Uterus (tissue), 4 donors: ENCODE measurements at places on chromosomes 3 and 15. TPM values are rescaled to one million over a fixed set of nuclear protein-coding genes. Genes with fewer than 3 reads are reported as not detected.

ST8SIA2 gene
- total RNA-seq: not detected

EAF1 gene
- 18.3 TPM for total RNA-seq

FEZF2 gene
- total RNA-seq: not detected

CYP19A1 gene
- not detected for total RNA-seq

TM4SF1 gene
- total RNA-seq: 115 TPM

TPRG1 gene
- total RNA-seq: 8.2 TPM

MINAR1 gene
- total RNA-seq: 2.9 TPM

ATP13A4 gene
- total RNA-seq: 0.88 TPM

BCHE gene
- total RNA-seq: 252 TPM

IMPG2 gene
- total RNA-seq: not detected

GOLGA6D gene
- not detected for total RNA-seq

GRCh38 chr3:55579496-55579895 is 92.4 kb upstream of the WNT5A start:
- H3K27me3 ChIP-seq: no peaks in the 10 kb centered on the region
- no peaks in the 10 kb centered on the region for H3K4me1 ChIP-seq
- peak overlapping the region; percentile 50 for H3K27ac ChIP-seq
- H3K4me3 ChIP-seq: no peak overlapping the region
- no peak for DNase-seq

DNA sequence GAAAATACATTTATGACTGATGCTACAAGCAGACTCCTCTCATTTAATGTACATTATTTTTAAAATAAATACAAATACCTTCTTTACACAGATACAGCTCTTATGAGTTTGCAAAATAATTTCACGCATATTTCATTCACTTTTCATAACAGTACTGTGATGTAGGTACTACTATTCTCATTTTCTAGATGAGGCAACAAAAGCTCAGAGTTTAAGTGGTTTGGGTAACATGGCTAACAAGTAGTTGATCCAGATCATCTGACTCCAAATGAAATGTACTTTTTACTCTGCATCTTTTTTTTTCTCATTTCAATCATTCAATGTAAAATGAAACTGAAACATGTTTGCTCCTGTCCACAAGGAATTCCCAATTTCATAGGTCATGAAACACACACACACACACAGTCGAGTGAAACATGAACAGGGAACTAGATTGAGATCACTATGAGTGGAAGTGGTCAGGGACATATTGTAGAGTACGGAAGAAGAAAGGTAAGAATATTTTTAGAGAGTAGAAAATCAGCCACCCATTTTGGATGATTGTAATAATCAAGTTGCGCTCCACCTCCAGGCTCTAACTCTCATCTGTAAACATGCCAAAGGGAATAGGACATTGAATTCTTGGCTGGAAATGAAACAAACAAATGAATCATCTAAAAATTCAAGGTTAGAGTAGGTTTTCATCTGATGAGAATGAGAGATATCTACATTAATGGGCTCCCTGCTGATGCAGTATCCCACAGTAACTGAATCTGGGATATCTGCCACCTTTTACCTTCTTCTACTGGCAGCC is 92.4 kb downstream of the CLDN1 start:
- H3K27ac ChIP-seq: peak overlapping the region; percentile 30
- no peaks in the 10 kb centered on the region for H3K4me1 ChIP-seq
- H3K4me3 ChIP-seq: no peak overlapping the region
- no peaks in the 10 kb centered on the region for H3K27me3 ChIP-seq
- H3K36me3 ChIP-seq: no peaks in the 10 kb centered on the region
- DNase-seq: no peak

DNA sequence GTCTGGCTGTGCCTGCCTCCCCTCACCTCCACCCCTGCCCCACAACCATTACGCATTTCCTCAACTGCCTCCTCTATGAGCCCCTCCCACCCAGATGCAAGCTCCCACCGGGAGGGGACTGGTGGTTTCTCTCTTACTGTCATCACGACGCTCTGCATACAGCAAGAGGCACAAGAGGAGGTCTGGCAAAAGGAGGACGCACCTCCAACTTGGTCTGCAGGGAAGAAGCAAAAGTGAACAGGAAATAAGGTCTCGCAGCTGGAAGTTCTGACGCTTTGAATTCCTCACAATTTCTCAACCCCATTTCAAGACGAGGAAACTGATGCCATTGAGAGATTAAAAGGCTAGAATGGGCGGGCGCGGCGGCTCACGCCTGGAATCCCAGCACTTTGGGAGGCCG is 42.3 kb upstream of the MUC4 start:
- H3K27ac ChIP-seq: no peak overlapping the region
- no peaks in the 10 kb centered on the region for H3K36me3 ChIP-seq
- H3K27me3 ChIP-seq: no peaks in the 10 kb centered on the region
- no peaks in the 10 kb centered on the region for H3K4me1 ChIP-seq
- DNase-seq: no peak

- no peak overlapping the region for H3K4me3 ChIP-seq
- no peak for DNase-seq
- no peak overlapping the region for H3K27ac ChIP-seq
- no peaks in the 10 kb centered on the region for H3K36me3 ChIP-seq
Measured at GRCh38 chr3:124383051-124383450, 347.2 kb upstream of the UMPS start.

- DNase-seq: no peak
- no peak overlapping the region for H3K27ac ChIP-seq
- H3K4me1 ChIP-seq: no peaks in the 10 kb centered on the region
- H3K36me3 ChIP-seq: no peaks in the 10 kb centered on the region
Measured at GRCh38 chr3:79872483-79872882, 104.7 kb upstream of the ROBO1 start.

- H3K27me3 ChIP-seq: no peaks in the 10 kb centered on the region
- H3K4me3 ChIP-seq: no peak overlapping the region
- no peaks in the 10 kb centered on the region for H3K4me1 ChIP-seq
- H3K27ac ChIP-seq: peak overlapping the region; percentile 37
- no peaks in the 10 kb centered on the region for H3K36me3 ChIP-seq
Measured at GRCh38 chr3:41710646-41711388, 251.1 kb downstream of the ULK4 start.

DNA sequence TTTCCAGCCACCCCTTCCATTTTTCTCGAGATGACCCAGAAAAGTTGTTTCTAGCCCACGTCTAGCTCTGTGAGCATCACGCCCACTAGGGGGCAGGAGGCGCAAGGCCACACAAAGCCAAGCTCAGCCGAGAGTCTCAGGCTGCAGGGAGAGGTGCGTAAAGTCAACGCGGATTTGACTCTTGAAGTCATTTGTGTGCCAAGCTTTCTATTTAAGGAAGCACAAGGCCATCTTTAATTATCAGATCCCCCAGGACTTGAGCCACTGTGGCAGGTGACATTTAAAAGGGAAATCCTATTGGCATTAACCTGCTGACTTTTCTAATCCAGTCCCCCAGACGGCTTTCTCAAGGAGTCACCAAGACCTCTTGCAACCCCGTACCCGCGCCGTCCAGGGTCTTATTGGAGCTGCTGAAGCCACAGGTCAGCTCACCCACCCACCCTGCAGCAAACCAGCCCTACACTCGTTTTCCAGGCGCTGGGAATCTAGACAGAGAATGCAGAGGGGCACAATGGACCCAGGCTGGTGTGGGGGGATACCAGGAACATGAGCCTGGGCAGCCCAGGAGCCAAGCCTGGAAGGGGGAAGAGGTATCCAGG is 62.1 kb downstream of the CAPN7 start:
- H3K4me1 ChIP-seq: peaks cover 15% of the 10 kb centered on the region
- DNase-seq: peak; percentile 88
- peak overlapping the region; percentile 93 for H3K27ac ChIP-seq
- H3K4me3 ChIP-seq: no peak overlapping the region
- H3K27me3 ChIP-seq: no peaks in the 10 kb centered on the region
- H3K36me3 ChIP-seq: no peaks in the 10 kb centered on the region

- no peaks in the 10 kb centered on the region for H3K36me3 ChIP-seq
- peaks cover 3% of the 10 kb centered on the region for H3K4me1 ChIP-seq
- DNase-seq: no peak
- H3K27ac ChIP-seq: no peak overlapping the region
- H3K27me3 ChIP-seq: no peaks in the 10 kb centered on the region
- H3K4me3 ChIP-seq: no peak overlapping the region
Measured at GRCh38 chr3:5213574-5213966, 26.1 kb downstream of the EDEM1 start.

DNA sequence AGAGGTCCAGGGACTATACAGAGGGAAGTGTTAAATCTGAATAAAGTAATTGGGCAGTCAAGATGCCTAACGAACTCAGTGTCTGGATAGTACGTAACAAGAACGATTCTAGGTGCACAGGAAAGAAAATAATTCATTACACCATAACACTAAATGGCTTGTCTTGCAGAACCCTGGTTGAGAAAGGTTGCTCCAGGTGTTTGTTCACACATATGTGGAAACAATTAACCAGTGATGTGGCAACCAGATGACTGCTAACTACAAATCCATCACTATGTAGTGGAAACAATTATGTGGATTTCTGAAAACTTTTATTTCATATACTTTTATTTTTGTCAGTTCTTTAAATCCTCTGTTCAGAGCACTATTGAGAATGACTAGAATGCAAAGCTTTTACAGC is 10.4 kb upstream of the HDC start:
- H3K36me3 ChIP-seq: no peaks in the 10 kb centered on the region
- no peak overlapping the region for H3K4me3 ChIP-seq
- H3K27ac ChIP-seq: no peak overlapping the region
- no peak for DNase-seq
- no peaks in the 10 kb centered on the region for H3K4me1 ChIP-seq
- no peaks in the 10 kb centered on the region for H3K27me3 ChIP-seq

DNA sequence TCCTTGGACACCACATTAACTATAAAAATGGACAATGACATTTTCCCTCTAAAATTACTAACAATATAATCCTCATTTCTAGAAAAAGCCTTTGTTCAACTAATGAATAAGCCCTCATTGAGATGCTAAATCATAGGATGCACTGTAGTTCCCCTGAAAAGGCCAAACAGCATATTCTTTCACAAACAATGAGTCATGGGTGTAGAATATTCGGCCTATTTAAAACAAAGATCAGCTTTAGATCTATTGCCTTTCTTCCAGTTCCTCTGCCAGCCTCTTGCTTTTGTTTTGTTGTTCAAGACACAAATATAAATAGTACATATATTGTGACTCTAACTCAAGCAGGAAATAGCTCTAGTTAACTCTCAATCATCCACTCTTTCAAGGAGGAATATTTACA is 82.5 kb downstream of the ADAM10 start:
- no peak for DNase-seq
- no peaks in the 10 kb centered on the region for H3K4me1 ChIP-seq
- no peaks in the 10 kb centered on the region for H3K27me3 ChIP-seq
- no peaks in the 10 kb centered on the region for H3K36me3 ChIP-seq
- H3K27ac ChIP-seq: no peak overlapping the region
- H3K4me3 ChIP-seq: no peak overlapping the region

- peak overlapping the region; percentile 46 for H3K27ac ChIP-seq
- DNase-seq: peak; percentile 32
- H3K4me3 ChIP-seq: peak overlapping the region; percentile 7
- no peaks in the 10 kb centered on the region for H3K4me1 ChIP-seq
- H3K36me3 ChIP-seq: no peaks in the 10 kb centered on the region
Measured at GRCh38 chr15:70406617-70407335, 309.1 kb upstream of the TLE3 start.

DNA sequence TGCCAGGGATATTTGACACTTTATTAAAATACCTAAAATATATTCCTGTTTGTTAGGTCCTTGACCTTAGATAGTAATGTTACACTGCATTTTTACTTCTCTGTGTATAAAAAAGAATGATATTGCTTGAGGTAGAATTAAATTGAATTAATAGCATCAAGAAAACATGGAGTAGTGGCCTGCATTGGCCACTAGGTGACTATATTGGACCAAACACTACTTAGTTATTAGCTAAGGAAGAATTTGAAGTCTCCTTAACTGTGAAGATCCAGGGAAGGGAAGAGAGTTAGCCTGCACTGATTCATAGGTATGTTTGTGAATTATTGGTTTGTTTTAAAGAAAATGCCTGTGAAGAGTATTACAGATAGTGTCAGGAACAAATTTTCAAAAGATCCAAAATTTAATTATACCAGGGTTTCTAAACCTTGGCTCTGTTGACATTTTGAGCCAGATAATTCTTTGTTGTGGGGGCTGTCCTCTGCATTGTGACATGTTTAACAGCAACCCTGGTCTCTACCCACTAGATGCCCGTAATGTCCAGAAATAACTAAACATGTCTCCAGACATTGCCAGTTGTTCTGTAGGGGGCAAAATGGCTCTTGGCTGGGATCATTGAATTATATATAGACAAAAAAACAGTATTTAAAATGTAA is 103.6 kb upstream of the THSD4 start:
- no peak overlapping the region for H3K27ac ChIP-seq
- H3K4me1 ChIP-seq: no peaks in the 10 kb centered on the region
- no peaks in the 10 kb centered on the region for H3K27me3 ChIP-seq
- DNase-seq: peak; percentile 28
- H3K4me3 ChIP-seq: no peak overlapping the region
- no peaks in the 10 kb centered on the region for H3K36me3 ChIP-seq

GRCh38 chr15:42549032-42549491 is 424 bp downstream of the HAUS2 start:
- DNase-seq: peak; percentile 25
- peak overlapping the region; percentile 92 for H3K27ac ChIP-seq
- no peaks in the 10 kb centered on the region for H3K36me3 ChIP-seq
- peak overlapping the region; percentile 71 for H3K4me3 ChIP-seq
- H3K27me3 ChIP-seq: no peaks in the 10 kb centered on the region
- no peaks in the 10 kb centered on the region for H3K4me1 ChIP-seq

DNA sequence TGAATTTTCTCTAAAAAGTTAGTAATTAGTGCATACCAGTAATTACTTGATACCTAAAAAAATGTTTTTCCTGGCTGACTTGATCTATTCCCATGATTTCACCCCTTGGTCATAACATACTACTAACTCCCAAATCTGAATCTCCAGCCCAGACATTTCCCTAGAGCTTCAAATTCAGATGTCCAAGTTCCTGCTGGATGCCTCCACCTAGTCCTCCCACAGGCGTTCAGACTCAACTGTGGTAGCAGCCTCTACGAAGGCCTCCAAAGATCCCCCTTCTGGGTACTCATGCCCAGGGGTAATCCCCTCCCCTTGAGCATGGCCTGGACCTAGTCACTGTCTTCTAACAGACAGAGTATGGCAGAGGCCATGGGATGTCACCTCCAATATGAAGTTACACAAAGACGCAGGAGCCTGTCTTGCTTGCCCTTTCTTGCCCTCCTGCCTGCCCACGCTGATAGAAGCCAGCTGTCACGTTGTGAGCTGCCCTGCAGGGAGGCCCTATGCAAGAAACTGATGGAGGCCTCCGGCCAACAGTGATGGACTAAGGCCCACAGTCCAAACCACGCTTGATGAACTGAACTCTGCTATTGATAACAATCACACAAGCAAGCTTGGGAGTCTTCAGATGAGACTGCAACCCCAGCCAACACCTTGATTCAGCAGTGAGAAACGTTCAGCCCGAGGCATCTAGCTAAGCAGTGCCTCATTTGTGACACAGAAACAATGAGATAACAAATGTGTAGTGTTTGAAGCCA is 8.6 kb upstream of the FBN1 start:
- no peaks in the 10 kb centered on the region for H3K4me1 ChIP-seq
- DNase-seq: no peak
- H3K36me3 ChIP-seq: no peaks in the 10 kb centered on the region
- no peak overlapping the region for H3K4me3 ChIP-seq
- H3K27ac ChIP-seq: no peak overlapping the region
- no peaks in the 10 kb centered on the region for H3K27me3 ChIP-seq

- H3K27me3 ChIP-seq: no peaks in the 10 kb centered on the region
- no peak for DNase-seq
- H3K36me3 ChIP-seq: no peaks in the 10 kb centered on the region
- no peak overlapping the region for H3K4me3 ChIP-seq
- no peak overlapping the region for H3K27ac ChIP-seq
Measured at GRCh38 chr3:85780806-85781205, 822.0 kb downstream of the CADM2 start.

GRCh38 chr3:56076746-56077145 is 391.5 kb downstream of the ERC2 start:
- no peak for DNase-seq
- H3K4me1 ChIP-seq: no peaks in the 10 kb centered on the region
- no peak overlapping the region for H3K27ac ChIP-seq
- no peaks in the 10 kb centered on the region for H3K27me3 ChIP-seq
- H3K36me3 ChIP-seq: no peaks in the 10 kb centered on the region
